ENCODE measurements at places on chromosomes 2 and 18. TPM values are rescaled to one million over a fixed set of nuclear protein-coding genes. Genes with fewer than 3 reads are reported as not detected.

MC4R gene
- total RNA-seq: 0.19 TPM

MERTK gene
- 3.3 TPM for total RNA-seq

DNAJC5G gene
- not detected for total RNA-seq

STK25 gene
- total RNA-seq: 215 TPM

PARD6G gene
- 28.3 TPM for total RNA-seq

TCF23 gene
- not detected for total RNA-seq

GALNT5 gene
- 0.20 TPM for total RNA-seq

ANKRD30B gene
- total RNA-seq: not detected

CXCR4 gene
- 39.5 TPM for total RNA-seq

UBXN4 gene
- total RNA-seq: 79.0 TPM

SCYGR4 gene
- total RNA-seq: not detected

AQP12B gene
- not detected for total RNA-seq

DES gene
- 0.28 TPM for total RNA-seq

RSAD2 gene
- 1.0 TPM for total RNA-seq

M1AP gene
- 0.77 TPM for total RNA-seq

RAD51AP2 gene
- total RNA-seq: 0.16 TPM

STAT4 gene
- total RNA-seq: 1.0 TPM

COL6A3 gene
- total RNA-seq: 4.5 TPM

CTNNA2 gene
- 2.6 TPM for total RNA-seq

NTSR2 gene
- total RNA-seq: not detected

CYB5A gene
- 46.5 TPM for total RNA-seq
